CD14-positive monocyte (primary cell): ENCODE measurements at places on chromosomes 2 and 18. TPM values are rescaled to one million over a fixed set of nuclear protein-coding genes. Genes with fewer than 3 reads are reported as not detected.

The FBXO15 gene
- not detected for polyA plus RNA-seq

DNA sequence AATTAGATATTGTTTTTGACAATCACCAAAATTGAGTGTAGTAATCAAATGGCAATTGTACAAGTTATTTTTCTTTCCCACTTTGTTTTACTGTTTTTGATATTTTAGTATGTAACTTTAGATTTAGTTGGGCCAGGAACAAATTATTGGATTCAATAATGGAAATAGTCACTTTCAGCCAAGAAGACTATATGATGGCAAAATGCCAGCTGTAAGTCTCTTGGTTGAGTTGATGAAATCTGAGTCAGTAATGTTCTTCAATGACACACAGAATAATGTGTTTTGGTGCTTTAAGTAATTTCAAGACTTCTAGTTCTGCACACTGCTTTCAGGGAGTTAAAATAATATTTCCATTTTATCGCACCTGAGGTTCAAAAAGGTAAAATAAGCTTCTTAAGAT is 2022.0 kb upstream of the CELF4 start:
- no peaks in the 10 kb centered on the region for H3K4me1 ChIP-seq
- H3K27me3 ChIP-seq: no peaks in the 10 kb centered on the region
- DNase-seq: no peak
- no peak overlapping the region for H3K4me3 ChIP-seq

The RETSAT gene
- 15.8 TPM for polyA plus RNA-seq

DNA sequence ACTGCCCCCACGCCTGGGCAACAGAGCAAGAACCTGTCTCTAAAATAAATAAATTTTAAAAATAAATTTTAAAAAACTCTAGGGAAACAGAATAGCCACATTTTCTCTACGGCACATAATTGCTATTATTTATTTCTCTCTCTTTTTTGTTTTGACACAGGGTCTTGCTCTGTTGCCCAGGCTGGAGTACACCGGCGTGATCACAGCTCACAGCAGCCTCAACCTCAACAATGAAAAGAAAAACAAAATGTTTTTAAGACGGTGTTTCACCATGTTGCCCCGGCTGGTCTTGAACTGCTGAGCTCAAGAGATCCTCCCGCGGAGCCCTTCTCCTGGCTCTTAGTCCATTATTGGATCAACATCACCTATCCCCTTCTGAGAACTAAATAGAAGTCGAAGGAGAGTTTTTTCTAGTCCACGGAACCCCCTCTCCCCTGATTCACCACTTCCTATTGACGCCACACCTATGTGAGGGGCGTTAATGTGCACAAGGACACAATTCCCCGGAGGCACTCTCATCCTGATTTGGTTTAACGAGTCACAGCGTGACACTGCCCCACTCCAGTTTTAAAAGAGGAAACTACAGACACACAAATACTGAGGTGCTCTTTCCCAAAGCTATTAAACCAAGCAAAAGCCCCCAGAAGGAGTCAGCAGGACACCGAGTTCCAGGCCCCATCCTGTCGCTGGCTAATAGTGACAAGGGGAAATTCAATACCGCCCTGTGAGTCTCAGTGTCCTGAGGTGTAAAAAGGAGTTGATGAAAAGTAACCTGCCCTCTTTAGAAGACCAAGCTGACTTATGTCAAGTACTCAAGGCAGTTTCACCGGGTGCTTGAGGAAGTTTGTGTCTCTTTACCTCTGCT is 1.1 kb downstream of the NPC1 start:
- H3K4me1 ChIP-seq: peaks cover 37% of the 10 kb centered on the region
- no peaks in the 10 kb centered on the region for H3K27me3 ChIP-seq
- peak; percentile 48 for DNase-seq

The EPHA4 gene
- polyA plus RNA-seq: 0.15 TPM in 1 of 2 replicates, not detected in the other

DNA sequence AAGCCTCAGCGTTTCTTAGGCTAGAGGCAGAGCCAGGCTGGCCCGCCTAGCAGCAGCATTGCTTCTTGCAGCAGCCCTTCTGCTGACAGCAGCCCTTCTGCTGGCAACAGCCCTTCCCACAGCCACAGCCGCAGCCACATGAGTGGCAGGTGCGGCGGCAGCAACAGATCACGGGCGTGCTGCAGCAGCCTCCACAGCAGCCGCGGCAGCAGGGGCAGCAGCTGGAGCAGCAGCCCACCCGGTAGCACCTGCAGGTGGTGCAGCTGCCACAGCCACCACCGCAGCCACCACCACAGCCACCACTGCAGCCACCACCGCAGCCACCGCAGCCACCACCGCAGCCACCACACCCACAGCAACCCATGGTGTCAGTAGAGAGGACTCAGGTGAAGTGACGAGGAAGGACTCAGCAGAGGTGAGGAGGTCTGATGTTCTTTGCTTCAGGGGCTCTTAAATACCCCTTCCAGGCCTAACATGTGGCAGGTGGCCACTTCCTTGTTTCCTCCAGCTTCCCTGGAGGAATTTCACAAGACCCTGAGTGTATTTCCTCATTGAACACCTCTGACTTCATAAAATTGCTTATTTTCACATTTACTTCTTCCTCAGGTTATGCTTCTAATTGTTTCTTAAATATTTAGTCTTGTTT is at the start of gene SCYGR6:
Gene SCYGR6, minus strand, starts transcription at position 364 of the 646 bp plus-strand sequence. Its CDS starts 0 bp downstream, at position 364.
- no peak within 1 kb of the TSS for H3K4me3 ChIP-seq
- H3K4me1 ChIP-seq: no peaks in the 10 kb centered on the region
- no peak for DNase-seq
- H3K36me3 ChIP-seq: no peaks in the 10 kb centered on the region

GRCh38 chr2:21123473-21124393 is at the start of gene TDRD15:
Gene TDRD15 (plus strand): TSS chr2:21123968. CDS start chr2:21137468, 13,500 bp downstream.
- no peak within 1 kb of the TSS for H3K4me3 ChIP-seq
- no peaks in the 10 kb centered on the region for H3K4me1 ChIP-seq
- no peaks in the 10 kb centered on the region for H3K27me3 ChIP-seq
- no peak for DNase-seq

The RNF144A gene
- polyA plus RNA-seq: 0.30 TPM

- H3K27me3 ChIP-seq: no peaks in the 10 kb centered on the region
- no peaks in the 10 kb centered on the region for H3K4me1 ChIP-seq
- H3K27ac ChIP-seq: no peak overlapping the region
These were observed 45.8 kb upstream of the HS6ST1 start for GRCh38 chr2:128364441-128364911.

The UPP2 gene
- polyA plus RNA-seq: not detected

DNA sequence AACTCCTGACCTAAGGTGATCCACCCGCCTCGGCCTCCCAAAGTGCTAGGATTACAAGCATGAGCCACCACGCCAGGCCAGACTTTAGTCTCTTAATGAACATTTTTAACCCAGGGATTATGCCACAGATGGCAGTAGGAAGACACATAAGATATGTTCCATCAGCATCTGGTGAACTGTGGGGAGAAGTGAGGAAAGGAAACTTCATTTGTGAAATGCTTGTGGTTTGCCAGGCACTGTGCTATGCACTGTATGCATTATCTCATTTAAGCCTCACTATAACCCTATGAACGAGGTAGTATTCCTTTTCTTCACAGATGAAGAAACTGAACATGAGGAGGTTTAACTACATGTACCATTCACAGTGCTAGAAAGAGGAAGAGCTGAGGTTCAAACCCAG is 29.3 kb downstream of the PTRHD1 start:
- H3K36me3 ChIP-seq: peaks cover 61% of the 10 kb centered on the region
- no peak overlapping the region for H3K4me3 ChIP-seq
- H3K27me3 ChIP-seq: no peaks in the 10 kb centered on the region
- DNase-seq: no peak
- H3K4me1 ChIP-seq: no peaks in the 10 kb centered on the region

GRCh38 chr2:54549430-54549829 is 93.3 kb downstream of the SPTBN1 start:
- no peak overlapping the region for H3K27ac ChIP-seq
- no peak for DNase-seq
- no peaks in the 10 kb centered on the region for H3K36me3 ChIP-seq
- H3K4me1 ChIP-seq: no peaks in the 10 kb centered on the region
- no peak overlapping the region for H3K4me3 ChIP-seq
- H3K27me3 ChIP-seq: no peaks in the 10 kb centered on the region

- no peaks in the 10 kb centered on the region for H3K27me3 ChIP-seq
- H3K27ac ChIP-seq: no peak overlapping the region
- H3K36me3 ChIP-seq: no peaks in the 10 kb centered on the region
- H3K4me1 ChIP-seq: peaks cover 28% of the 10 kb centered on the region
- no peak for DNase-seq
These were observed 34.1 kb downstream of the FBXO48 start for GRCh38 chr2:68432696-68433658.

DNA sequence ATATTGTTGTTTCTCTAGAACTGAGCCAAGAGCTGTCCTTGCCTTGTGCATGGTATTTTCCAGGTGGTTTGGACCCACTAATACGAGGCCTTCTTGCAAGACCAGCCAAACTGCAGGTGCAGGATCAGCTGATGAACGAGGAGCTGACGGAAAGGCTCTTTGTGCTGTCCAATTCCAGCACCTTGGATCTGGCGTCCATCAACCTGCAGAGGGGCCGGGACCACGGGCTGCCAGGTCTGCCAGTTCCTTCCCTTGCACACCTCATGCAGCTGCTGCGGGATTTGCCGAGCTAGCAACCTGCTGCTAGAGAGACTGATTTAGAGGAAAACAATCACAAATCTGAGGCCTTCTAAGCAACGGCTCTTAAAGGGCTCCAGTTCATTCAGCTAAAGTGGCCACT is 74.5 kb downstream of the TPO start:
- no peak for DNase-seq
- H3K4me3 ChIP-seq: no peak overlapping the region
- no peaks in the 10 kb centered on the region for H3K27me3 ChIP-seq
- no peaks in the 10 kb centered on the region for H3K36me3 ChIP-seq
- no peak overlapping the region for H3K27ac ChIP-seq
- H3K4me1 ChIP-seq: no peaks in the 10 kb centered on the region

GRCh38 chr2:86441392-86441881 is 266 bp downstream of the KDM3A start:
- no peak for DNase-seq
- peak overlapping the region; percentile 81 for H3K4me3 ChIP-seq

DNA sequence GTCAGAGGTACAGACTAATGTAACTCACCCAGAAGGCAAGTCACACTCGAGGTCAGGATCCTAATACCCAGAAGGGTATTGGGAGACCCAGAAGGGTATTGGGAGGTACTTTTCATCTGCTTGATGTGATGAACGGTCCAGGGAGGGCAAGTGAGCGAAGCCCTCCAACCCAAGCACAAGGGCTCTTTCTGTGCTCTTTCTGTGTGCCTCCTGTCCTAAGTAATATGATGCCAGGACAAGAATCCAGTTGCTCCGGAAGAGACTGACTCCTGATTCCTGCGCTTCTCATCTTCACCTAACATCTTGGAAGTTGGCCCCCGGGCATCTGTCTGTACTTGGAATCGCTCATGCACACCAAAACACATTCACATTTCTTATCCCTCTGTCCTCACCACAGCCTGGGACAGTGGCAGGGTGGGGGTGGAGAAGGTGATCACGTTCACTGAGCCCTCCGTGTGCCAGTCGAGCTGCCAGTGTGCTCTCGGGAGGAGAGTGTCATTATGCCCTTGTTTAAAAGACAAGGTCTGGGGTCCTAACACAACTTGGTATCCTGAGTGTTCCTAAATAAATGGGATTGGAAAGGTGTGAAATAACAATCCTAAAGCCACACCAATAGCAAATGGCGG is 17.1 kb downstream of the GYPC start:
- no peaks in the 10 kb centered on the region for H3K27me3 ChIP-seq
- no peak overlapping the region for H3K4me3 ChIP-seq
- DNase-seq: no peak
- H3K4me1 ChIP-seq: no peaks in the 10 kb centered on the region

The LGALSL gene
- 0.04 TPM in 1 of 2 replicates, not detected in the other for polyA plus RNA-seq

- no peak overlapping the region for H3K27ac ChIP-seq
- no peaks in the 10 kb centered on the region for H3K36me3 ChIP-seq
- H3K4me3 ChIP-seq: no peak overlapping the region
- no peaks in the 10 kb centered on the region for H3K27me3 ChIP-seq
These were observed 102.3 kb downstream of the LIPG start for GRCh38 chr18:49663899-49664890.

- H3K27me3 ChIP-seq: no peaks in the 10 kb centered on the region
- no peak for DNase-seq
- no peaks in the 10 kb centered on the region for H3K4me1 ChIP-seq
These were observed 54.6 kb upstream of the PHLPP1 start for GRCh38 chr18:62660691-62661090.

- DNase-seq: no peak
- no peaks in the 10 kb centered on the region for H3K27me3 ChIP-seq
- H3K36me3 ChIP-seq: no peaks in the 10 kb centered on the region
- no peak overlapping the region for H3K27ac ChIP-seq
- H3K4me3 ChIP-seq: no peak overlapping the region
These were observed 75.6 kb downstream of the KIAA2012 start for GRCh38 chr2:202148515-202149154.

The GKN2 gene
- polyA plus RNA-seq: not detected in 2 replicates

- DNase-seq: no peak
- no peak overlapping the region for H3K4me3 ChIP-seq
- no peaks in the 10 kb centered on the region for H3K4me1 ChIP-seq
- no peak overlapping the region for H3K27ac ChIP-seq
- H3K27me3 ChIP-seq: no peaks in the 10 kb centered on the region
These were observed 40.5 kb upstream of the ATG16L1 start for GRCh38 chr2:233210843-233211547.

DNA sequence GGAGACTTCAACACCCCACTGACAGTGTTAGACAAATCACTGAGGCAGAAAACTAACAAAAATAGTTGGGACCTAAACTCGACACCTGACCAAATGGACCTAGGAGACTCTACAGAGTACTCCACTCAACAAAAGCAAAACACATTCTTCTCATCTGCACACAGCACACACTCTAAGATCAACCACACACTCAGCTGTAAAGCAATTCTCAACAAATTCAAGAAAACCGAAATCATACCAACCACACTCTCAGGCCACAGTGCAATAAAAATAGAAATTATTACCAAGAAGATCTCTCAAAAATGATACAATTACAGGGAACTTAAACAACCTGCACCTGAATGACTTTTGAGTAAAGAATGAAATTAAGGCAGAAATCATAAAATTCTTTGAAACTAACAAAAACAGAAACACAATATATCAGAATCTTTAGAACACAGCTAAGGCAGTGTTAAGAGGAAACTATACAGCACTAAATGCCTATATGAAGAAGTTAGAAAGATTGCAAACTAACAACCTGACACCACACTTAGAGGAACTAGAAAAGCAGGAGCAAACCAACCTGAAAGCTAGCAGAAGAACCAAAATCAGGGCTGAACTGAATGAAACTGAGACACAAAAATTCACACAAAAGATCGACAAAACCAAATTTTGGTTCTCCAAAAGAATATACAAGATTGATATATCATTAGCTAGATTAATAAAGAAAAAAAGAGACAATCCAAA is 46.3 kb downstream of the RTTN start:
- DNase-seq: no peak
- H3K4me3 ChIP-seq: no peak overlapping the region
- no peak overlapping the region for H3K27ac ChIP-seq
